Substantia nigra (tissue), 51 donors: ENCODE measurements at places on chromosomes 6 and 20.

GRCh38 chr6:83083476-83083875 is 16.0 kb downstream of the DOP1A start:
- no peak for DNase-seq

- no peak for DNase-seq
Observed at GRCh38 chr6:145609521-145609920, 125.8 kb downstream of the EPM2A start.

DNA sequence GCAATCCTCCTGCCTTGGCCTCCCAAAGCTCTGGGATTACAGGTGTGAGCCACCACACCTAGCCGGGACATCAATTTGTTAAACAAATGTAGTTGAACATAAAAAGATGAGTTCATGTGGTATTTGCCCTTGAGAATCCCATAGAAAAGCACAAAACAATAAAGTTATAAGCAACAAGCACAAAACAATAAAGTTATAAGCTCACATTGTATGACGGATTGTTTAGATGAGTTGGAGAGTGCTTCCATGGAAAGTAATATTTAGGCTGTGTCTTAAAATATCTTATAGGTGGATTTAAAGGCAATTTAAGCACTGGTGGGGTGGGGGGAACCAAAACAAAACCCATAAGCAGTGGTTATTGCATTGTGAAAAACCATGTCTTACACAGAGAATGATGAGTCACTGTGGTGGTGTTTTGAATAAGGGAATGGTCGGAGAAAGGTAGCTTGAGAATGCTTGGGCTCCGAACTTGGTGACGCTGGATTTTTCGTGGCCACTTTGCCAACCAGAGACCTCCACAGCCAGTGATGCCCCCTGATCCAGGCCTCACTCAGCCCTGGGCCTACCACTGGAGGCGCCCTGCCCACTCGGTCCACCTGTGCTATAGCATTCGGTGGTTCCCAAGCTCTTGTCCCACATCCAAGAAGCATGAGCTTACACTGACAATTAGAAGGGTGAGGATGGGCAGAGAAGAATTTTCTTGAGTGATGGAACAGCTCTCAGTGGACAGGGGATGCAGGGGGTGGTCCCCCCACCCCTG is 256.0 kb downstream of the CDKAL1 start:
- no peak for DNase-seq

DNA sequence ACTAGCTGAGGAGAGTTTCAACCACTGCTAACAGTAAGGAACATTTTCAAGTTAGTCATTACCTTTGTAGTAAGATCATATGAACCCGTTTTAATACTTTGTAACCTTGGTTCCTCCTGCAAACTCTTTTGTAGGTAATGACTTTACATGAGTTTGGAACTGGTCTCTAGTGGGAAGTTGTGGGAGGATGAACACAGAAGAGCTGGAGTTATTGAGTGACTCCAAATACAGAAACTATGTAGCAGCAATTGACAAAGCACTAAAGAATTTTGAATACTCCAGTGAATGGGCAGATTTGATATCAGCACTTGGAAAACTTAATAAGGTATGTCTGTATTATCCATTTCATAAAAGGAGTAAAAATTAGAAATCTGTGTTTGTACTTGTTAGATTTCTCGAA is 29.3 kb downstream of the DOP1A start:
- no peak for DNase-seq
